ENCODE measurements at places on chromosomes 6 and 20. TPM values are rescaled to one million over a fixed set of nuclear protein-coding genes. Genes with fewer than 3 reads are reported as not detected.

Gene LPA
- 1.2 TPM for total RNA-seq

Gene PDE7B
- total RNA-seq = 6.1 TPM

DNA sequence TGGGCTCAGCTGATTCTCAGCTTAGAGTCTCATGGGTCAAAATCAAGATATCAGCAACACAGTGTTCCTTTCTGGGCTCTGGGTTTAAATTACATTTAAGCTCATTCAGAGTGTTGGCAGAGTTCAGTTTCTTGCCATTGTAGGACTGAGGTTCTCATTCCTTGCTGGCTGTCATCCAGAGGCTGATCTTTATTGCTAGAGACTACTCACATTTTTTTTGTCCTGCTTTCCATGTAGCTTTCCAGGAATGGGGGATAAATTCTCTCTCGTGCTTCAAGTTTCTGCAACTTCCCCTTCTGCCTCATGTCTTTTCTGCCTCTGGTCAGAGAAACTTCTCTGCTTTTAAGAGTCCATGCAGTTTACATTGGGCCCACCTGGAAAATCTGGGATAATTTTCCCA is 86.9 kb downstream of the RFX6 start:
- no peak for DNase-seq

- DNase-seq = no peak
Observed at GRCh38 chr6:126033696-126034095, 47.4 kb downstream of the TRMT11 start.

Gene ARMC2
- 4.1 TPM for total RNA-seq

DNA sequence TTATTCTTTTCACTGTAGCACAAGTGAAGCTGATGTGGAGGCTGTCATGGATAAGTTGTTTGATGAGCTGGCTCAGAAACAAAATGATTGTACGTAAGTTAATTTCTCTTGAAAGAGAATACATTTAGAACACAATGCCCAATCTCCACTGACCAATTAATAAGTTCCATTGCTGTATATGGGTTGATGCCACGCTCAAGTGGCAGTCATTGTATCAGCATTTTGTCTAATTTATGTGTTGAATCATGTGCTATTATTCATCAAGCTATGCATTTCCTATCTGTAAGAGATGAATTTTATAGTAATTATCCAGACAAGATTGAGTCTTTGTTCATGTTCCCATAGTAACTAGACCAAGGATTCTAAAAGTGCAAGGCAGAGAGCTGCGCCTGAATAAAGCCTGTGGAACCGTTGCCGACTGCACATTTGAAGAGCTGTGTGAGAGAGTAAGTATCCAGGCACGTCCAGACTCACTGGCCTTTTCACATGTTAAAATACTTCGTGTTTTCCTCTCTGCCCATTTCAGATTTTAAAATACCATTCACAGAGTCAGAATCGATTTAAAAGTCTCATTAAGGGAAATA is 83.8 kb upstream of the FOXO3 start:
- DNase-seq = no peak

- DNase-seq = no peak
Observed at GRCh38 chr20:6632187-6632586, 135.3 kb upstream of the BMP2 start.

- no peak for DNase-seq
Observed at GRCh38 chr6:166942393-166943168, 13.8 kb downstream of the RNASET2 start.

DNA sequence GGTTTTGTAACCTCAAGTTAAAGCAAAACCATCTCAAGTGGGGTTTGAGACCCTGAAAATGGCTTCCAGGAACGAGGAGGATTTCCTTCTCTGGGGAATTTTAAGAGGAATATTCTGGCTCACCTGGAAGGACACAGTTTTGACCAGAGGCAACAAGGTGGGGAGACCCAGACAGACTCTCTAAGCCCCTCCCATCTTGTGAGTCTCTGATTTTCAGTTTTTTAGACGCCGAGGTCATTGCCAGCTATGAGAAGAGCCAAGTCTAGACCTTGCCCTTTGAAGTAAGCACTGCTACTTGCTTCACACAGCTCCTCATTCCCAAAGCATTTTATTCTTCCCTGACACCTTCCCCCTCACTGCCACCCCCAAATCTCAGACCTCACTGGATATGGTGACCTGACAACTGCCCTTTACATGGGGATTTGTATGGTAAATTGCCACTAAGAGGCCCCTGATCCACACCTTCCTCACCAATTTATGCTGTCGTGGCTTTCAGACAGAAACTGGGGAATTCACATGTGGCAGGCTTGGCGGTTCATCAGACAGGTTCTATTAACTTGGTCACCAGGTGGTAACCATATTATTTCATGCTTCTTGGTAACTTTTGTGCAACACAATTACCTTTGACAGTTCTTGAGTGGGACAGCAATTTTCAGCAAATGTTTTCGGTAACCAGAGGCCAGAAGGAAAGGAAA is 116.2 kb downstream of the ISM1 start:
- no peak for DNase-seq

All from esophagus squamous epithelium (tissue), 5 donors.